Stimulated activated CD4-positive, alpha-beta T cell treated with anti-CD3 and anti-CD28 coated beads, Interleukin-4, amount 100 ng/mL, for 48 hours (primary cell): ENCODE measurements at places on chromosomes 3 and 15.

DNA sequence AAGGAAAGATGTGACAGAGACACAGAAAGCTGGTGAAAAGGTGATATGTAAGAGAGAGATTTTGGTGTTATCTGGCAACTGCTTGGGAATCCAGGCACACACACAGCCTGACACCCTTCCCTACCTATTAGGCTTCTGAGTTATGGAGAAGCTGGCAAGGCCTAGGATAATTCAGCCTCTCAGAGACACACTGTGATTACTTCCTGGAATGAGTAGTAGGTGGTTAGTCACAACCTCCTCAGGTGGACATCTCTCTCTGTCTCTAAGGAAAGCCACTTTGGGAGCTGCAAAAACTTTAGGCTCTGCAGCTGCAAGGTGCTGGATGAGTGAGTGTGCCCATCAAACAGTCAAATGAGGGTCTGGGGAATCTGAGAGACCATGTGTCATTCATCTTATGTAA lies 201.9 kb downstream of the PDCD6IP start:
- no peak for DNase-seq

DNA sequence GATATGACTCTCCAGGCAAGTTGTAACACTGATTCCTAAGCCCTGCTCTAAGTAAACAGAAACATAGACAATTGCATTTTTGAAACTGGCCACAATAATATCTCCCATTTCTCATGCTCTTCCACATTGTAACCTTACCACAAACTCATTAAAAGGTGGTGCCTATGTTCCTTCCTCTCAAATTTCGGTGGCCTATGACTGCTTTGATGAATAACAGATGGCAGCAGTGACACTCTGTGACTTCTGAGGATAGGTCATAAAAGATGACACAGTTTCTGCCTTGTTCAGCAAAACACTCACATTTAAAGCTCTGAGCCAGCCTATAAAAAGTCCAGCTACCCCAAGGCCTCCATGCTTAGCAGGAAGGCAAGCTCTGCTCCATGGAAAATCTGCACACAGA lies 195.2 kb downstream of the EFHB start:
- no peak for DNase-seq

- DNase-seq, result no peak
Observed at GRCh38 chr3:134885877-134886621, 91.0 kb downstream of the EPHB1 start.

DNA sequence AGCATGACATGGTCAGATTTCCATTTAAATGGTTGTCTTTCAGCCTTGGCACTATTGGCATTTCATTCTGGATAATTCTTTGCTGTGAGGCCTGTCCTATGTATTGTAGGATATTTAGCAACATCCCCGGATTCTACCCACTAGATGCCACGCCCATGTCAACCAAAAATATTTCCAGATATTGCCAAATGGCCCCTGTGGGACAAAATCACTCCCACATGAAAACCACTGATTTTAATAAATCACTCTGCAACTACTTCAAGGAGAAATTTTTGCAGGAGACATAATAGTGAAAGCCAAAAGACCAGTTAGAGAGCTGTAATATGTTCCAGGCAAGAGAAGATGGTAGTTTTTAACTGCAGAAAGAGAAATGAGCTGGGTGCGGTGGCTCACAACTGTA lies 55.9 kb upstream of the RARB start:
- no peak for DNase-seq

DNA sequence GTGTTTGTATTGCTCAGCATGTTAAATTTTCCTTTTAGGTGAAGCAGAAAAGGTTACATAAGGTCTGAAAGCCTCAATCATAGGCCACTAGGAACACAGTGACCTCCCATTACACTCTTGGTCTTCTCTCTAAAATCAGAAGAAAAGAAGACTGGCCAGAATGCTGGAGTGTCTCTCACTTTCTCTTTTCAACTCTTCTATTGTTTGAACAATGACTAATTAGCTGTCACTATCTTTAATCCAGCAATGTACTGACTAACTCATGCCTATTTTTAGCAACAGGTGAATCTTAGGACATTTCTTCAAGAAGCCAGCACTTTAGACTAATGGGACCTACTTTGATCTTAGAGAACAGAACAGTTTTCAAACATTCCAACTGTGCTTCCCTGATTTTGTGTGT lies 142.8 kb downstream of the TGFBR2 start:
- DNase-seq, result no peak
